Activated CD4-positive, alpha-beta memory T cell treated with anti-CD3 and anti-CD28 coated beads, Interleukin-2, amount 10 ng/mL, durations not matched to agents 7 days and 5 days (primary cell): ENCODE measurements at places on chromosomes 4 and X.

- no peak for DNase-seq
Measured at GRCh38 chr4:12244973-12245372, 816.3 kb upstream of the HS3ST1 start.

DNA sequence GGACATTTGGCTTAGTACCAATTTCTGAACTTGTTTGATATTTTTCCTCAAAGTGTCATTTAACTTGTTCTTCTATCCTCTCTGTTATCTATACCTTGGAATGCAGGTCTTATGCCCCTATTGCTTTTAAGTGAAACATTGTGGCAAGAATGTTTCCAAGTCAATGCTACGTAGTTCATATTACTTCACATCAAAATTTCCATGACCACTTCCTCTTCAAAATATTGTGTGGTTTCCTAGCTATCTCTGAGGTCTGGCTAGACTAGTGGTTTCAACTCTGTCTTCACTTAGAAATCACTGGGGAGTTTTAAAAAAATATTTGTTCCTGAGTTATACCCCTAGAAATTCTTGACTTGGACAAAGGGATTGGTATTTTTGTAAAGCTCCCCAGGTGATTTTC is 20.2 kb upstream of the RASGEF1B start:
- DNase-seq, result no peak

DNA sequence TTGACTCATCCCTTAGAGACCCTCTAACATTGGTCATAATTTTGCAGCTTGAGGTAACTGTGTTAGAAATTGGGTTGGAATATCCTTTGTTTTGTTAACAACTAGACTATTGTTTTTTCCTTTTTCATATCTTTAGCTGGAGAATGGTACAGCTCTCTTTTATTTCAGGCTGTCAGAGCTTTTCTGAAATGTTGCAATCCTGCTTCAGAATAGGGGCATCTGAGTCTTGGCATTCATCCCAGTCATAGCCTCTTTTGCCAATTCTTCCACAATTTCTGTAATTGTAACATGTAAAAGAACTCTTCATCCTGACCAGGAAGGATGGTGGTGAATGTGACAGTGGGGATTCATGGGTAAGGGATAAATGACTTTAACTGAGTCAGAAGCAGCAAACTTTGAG is 128.7 kb downstream of the FHIP1A start:
- no peak for DNase-seq

DNA sequence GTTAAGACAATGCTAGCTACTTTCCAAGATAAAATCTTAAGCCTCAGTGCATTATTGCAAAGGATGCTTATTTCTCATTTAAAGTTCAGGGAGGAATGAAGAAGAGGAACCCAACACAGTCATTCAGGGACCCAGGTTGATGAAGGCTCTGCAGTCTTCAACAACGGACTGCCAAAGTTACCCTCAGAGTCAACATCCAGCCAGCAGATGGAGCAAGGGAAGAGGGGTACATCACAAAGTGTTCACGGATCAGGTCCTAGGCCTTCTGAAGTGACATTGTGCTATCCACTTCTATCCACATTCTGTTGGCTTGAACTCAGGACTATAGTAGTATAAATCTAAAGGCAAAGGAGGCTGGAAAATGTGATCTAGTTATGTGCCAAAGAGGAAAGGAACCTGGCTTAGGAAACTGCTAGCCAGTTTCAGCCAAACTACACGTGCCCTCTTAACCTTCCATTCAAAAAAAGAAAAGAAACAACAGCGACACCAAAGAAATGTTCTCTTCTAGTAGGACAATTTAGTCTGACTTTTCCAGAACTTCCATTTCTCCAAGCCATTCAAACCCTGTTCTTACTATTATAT is 28.8 kb downstream of the NKX6-1 start:
- no peak for DNase-seq

GRCh38 chr4:53007024-53007423 is 144.9 kb downstream of the RASL11B start:
- DNase-seq, result no peak

- no peak for DNase-seq
Measured at GRCh38 chr4:158065176-158065575, 107.6 kb downstream of the GASK1B start.

DNA sequence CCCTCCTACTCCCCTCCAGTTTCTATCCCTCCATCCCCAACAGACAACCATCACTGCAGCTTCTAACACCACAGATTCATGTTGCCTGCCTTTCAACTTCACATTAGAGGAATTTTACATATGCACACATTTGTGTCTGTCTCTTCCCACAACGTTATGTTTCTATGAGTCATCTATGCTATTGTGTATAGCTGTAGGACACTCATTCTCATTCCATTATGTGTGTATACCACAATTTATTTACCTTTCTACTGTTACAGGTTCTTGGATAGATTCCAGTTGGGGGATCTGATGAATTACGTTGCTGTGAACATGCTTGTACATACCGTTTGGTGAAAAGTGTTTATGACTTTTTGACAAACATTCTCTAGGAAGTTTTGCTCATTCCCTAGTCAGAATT is 58.8 kb upstream of the TRPC3 start:
- DNase-seq, result no peak

- DNase-seq, result no peak
Measured at GRCh38 chr4:79918292-79918691, 154.7 kb downstream of the ANTXR2 start.

DNA sequence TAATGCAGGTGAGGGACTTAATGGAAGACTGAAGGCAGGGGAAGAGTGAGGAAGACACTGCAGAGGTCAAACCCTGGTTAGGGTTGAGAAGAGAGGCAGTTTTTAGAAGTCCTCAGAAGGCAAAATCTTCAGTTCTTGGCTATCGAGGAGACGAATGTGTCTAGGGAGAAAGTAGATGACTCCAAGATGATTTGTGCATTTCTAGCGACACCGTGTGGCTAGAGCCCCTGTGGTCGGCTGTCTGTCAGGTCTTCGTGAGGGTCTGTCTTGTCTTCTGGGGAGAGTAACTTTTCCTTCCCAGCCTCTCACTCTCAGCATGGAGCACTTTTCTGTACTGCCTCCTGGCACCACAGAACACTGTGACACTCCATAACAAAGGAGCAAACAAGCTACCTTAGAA is 458.1 kb downstream of the STIM2 start:
- DNase-seq, result no peak

- no peak for DNase-seq
Measured at GRCh38 chrX:21806691-21807090, 32.7 kb upstream of the MBTPS2 start.

DNA sequence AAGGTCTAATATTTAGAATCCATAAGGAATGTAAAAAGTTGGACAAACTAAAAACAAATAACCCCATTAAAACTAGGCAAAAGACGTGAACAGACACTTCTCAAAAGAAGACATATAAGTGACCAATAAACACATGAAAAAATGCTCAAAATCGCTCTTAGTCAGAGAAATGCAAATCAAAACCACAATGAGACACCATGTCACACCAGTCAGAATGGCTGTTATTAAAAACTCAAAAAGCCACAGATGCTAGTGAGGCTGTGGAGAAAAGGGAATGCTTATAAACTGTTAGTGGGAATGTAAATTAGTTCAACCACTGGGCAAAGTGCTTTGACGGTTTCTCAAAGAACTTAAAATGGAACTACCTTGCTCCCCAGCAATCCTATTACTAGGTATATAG is 674.3 kb upstream of the MAGEB2 start:
- DNase-seq, result no peak

DNA sequence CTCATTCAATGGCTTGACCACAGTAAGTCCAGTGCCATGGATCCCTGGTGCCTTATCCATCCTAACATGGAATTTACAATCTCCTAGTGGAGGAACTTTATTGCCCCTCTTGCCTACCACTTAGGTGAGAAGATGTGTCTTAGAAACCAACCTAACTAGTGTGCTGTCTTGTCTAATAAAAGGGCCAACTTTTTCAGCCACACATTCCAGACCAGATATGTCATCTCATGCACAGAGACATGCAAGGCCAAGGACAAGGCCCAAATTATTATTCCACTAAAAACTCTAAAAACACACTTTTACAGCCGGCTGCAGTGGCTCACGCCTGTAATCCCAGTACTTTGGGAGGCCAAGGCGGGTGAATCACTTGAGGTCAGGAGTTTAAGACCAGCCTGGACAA is 10.6 kb upstream of the PRDX4 start:
- DNase-seq, result no peak

- DNase-seq, result no peak
Measured at GRCh38 chr4:150457802-150458201, 124.1 kb upstream of the MAB21L2 start.

GRCh38 chr4:176584031-176584606 is 208.6 kb downstream of the VEGFC start:
- no peak for DNase-seq

- DNase-seq, result no peak
Measured at GRCh38 chrX:29941287-29941686, 274.1 kb upstream of the MAGEB2 start.

DNA sequence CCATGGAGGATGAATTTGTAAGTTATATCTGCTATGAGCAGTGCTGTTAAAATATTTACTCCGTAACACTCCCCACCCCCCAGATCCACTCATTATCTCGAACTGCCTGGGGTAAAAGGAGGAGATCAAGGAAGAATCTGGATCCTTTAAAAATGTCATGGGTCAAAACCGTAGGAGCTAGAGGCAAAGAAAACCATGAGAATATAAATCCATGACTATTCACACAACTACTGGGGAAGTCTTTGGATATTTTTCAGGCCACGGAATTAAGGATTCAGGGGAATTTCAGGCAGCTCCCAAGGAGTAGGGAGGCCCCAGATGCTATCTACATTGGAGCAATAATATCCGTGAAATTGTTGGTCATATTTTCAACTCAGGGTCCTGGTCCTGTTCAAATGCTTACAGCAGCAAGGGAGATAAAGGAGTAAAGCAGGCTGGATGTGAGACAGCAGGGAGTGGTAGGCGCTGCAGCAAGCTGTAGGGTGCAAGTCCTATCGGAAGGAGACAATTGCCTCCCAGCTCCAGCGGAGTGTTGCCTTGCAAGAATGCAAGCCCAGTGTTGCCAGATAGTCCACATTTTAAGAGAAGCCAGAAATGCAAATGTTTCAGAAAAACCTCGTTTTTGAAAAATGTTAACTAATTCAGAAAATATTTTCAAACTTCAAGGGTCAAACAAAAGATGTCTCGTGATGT is 116.2 kb upstream of the KIT start:
- no peak for DNase-seq

DNA sequence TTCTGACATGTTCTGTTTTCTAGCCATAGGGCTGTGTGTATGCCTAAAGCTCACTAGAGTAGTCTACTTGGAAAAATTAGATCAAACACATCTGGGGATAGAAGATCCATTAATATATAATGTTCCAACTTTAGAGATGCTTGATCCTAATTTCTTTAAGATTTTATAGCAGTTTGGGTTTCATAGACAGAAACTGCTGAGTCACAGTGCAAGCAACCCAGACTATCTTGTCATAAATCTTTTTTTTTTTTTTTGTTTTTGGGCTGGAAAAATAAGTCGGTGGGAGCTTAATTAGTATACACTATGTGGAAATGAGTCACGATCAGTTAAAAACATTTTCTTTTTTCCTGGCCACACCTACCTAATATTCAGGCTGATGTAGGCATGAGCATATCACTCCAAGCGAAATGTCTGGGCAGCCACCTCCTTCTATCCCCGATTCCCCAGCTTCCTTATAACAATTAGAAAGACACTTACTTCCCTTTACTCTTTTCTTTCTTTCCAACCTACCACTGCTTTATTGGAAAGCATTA is 58.2 kb upstream of the CASK start:
- DNase-seq, result no peak

DNA sequence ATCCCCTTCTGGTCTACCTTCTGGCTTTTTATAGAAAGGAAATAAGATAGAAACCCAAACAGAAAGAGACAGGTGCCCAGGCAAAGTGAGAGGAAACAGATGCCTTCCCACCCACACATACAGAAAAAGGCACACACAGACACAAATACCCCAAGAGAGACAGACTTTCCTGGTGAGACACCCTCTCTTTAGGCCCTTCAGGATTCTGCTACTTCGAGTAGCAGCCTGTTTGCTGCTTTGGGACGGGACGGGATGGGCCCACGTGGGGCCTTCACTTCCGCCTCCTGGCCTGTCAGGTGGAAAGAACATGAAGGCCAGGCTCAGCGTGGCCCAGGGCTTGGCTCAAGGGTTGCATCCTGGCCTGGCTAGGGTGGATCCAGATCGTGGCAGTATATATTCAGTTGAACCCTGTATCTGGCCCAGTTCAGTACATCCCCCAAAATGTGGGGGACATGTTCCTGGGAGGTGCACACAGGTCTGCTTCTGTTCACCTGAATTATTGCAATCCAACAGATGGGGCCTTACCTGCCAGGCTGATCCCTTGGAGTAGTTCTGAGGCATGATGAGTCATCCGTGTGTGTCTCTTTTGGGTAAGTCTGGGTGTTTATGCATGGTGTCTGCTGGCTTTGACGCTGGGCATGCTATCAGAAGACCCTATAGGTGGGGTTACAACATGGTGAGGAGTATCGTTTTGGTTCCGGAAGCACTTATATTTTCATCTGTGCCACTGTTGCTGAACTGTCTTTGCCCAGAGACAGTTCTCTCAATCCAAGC is 2.4 kb downstream of the ZNF275 start:
- no peak for DNase-seq

DNA sequence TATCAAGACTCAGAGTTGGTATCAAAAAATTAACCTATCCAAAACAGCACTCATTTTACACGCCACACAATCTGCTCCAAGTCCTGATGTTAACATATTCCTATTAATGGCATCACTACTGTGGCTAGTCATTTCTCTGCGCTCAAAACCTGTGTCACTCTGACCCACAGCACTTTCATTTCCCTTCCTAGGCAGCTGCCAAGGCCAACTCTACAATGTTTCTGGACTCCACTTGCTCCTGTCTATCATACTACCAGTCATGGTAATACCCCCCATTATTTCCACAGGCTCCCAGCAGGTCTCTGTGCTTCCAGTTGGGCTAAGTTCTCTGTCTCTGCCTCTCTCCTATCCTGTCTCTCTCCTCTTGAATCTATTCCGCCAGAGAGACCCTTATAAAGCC is 323.6 kb downstream of the NR3C2 start:
- DNase-seq, result no peak

DNA sequence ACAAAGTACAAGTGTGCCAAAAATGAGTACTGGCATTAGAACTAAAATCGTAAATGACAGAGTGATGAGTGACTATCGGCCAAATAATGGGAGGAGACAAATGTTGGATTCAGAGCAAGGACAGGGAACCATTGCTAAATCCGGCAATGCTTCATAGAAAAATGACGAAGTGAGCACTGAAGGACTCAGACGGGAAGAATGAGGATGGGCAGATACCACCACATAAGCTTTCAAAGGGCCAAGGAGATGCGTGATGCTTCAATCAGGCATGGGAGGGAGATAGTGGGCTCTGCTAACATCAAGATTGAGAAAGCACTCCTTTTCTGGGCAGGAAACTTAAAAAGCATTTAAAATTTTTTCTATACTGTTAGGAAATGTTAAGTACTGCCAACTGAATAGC is 21.6 kb downstream of the RBBP7 start:
- DNase-seq, result no peak

DNA sequence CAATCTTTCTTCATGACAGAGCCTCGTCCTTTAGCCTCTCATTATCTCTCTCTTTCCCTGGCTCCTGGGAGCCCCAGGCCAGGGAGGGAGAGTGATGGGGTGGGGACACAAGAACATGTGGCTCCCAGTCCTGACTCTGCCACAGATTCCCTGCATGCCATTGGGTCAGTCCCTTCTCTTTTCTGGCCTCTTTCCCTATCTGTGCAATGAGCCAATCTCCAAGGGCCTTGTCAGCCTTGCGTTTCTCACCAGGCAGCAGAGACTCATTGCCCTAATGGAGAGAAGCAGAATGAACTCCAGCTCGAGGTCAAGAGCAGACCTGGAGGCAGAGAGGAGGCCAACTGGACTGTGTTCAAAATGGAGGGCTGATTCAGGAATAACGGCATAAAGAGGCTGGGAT is 38.4 kb upstream of the PJA1 start:
- no peak for DNase-seq

- no peak for DNase-seq
Measured at GRCh38 chr4:41880022-41880837, 55.0 kb upstream of the TMEM33 start.
